Smooth muscle cell of bladder (primary cell): ENCODE measurements at places on chromosomes 2 and 18. TPM values are rescaled to one million over a fixed set of nuclear protein-coding genes. Genes with fewer than 3 reads are reported as not detected.

The RNF144A gene
- 1.1 and 2.8 TPM in 2 replicates for total RNA-seq

The SATB2 gene
- total RNA-seq: 17.6 and 19.0 TPM in 2 replicates

The NOL4 gene
- not detected in 2 replicates for total RNA-seq

The CELF4 gene
- total RNA-seq: 0.09 TPM in 1 of 2 replicates, not detected in the other

The ERICH2 gene
- 1.2 and 1.3 TPM in 2 replicates for total RNA-seq

The UGT1A6 gene
- total RNA-seq: 0.09 and 0.28 TPM in 2 replicates

The ARL6IP6 gene
- 7.5 and 7.9 TPM in 2 replicates for total RNA-seq

The ANTXR1 gene
- 262 and 309 TPM in 2 replicates for total RNA-seq

The GKN1 gene
- total RNA-seq: not detected in 2 replicates

The FNDC4 gene
- total RNA-seq: 11.9 and 14.0 TPM in 2 replicates

The TNFRSF11A gene
- total RNA-seq: 0.09 and 0.14 TPM in 2 replicates

The ATRAID gene
- 247 and 248 TPM in 2 replicates for total RNA-seq

The HOXD3 gene
- 0.14 and 0.28 TPM in 2 replicates for total RNA-seq

The ALPG gene
- not detected in 2 replicates for total RNA-seq

The GYPC gene
- 125 and 132 TPM in 2 replicates for total RNA-seq

The GPR39 gene
- total RNA-seq: 0.28 TPM in 2 replicates

The REG3A gene
- not detected in 2 replicates for total RNA-seq

The ACTG2 gene
- total RNA-seq: 12.3 and 20.1 TPM in 2 replicates

The RRM2 gene
- 3.0 and 4.4 TPM in 2 replicates for total RNA-seq

The SF3B6 gene
- 127 and 139 TPM in 2 replicates for total RNA-seq

The HOXD13 gene
- 0.09 and 0.28 TPM in 2 replicates for total RNA-seq

The ANKRD30B gene
- total RNA-seq: under 0.01 and 0.09 TPM in 2 replicates

The DYNAP gene
- total RNA-seq: not detected in 2 replicates

The CCT7 gene
- 312 and 317 TPM in 2 replicates for total RNA-seq

The KRCC1 gene
- total RNA-seq: 26.3 and 27.5 TPM in 2 replicates

The C2orf80 gene
- not detected in 2 replicates for total RNA-seq

The ALPP gene
- total RNA-seq: not detected in 2 replicates

The MAP4K4 gene
- 90.9 and 160 TPM in 2 replicates for total RNA-seq

The OSBPL6 gene
- 1.1 and 1.4 TPM in 2 replicates for total RNA-seq

The CNGA3 gene
- total RNA-seq: under 0.01 TPM in 1 of 2 replicates, not detected in the other

The SEPTIN10 gene
- 63.4 and 63.5 TPM in 2 replicates for total RNA-seq

The SRBD1 gene
- 14.8 and 18.1 TPM in 2 replicates for total RNA-seq

The CCDC178 gene
- 0.14 and 0.28 TPM in 2 replicates for total RNA-seq

The DSG2 gene
- total RNA-seq: 2.3 and 23.3 TPM in 2 replicates

The CHRNG gene
- not detected in 2 replicates for total RNA-seq

The PFN4 gene
- total RNA-seq: 0.28 and 0.46 TPM in 2 replicates

The GALNT13 gene
- total RNA-seq: 17.2 and 40.3 TPM in 2 replicates

The ZNF385B gene
- total RNA-seq: 0.09 TPM in 1 of 2 replicates, not detected in the other

The ALLC gene
- total RNA-seq: not detected in 2 replicates
